ENCODE measurements at places on chromosomes 16 and 17. TPM values are rescaled to one million over a fixed set of nuclear protein-coding genes. Genes with fewer than 3 reads are reported as not detected.

Gene CAVIN1
- total RNA-seq, result 958 TPM

Gene CMTM1
- total RNA-seq, result 4.1 TPM

- no peak for DNase-seq
Measured at GRCh38 chr17:79054200-79054960, 20.2 kb upstream of the ENGASE start.

DNA sequence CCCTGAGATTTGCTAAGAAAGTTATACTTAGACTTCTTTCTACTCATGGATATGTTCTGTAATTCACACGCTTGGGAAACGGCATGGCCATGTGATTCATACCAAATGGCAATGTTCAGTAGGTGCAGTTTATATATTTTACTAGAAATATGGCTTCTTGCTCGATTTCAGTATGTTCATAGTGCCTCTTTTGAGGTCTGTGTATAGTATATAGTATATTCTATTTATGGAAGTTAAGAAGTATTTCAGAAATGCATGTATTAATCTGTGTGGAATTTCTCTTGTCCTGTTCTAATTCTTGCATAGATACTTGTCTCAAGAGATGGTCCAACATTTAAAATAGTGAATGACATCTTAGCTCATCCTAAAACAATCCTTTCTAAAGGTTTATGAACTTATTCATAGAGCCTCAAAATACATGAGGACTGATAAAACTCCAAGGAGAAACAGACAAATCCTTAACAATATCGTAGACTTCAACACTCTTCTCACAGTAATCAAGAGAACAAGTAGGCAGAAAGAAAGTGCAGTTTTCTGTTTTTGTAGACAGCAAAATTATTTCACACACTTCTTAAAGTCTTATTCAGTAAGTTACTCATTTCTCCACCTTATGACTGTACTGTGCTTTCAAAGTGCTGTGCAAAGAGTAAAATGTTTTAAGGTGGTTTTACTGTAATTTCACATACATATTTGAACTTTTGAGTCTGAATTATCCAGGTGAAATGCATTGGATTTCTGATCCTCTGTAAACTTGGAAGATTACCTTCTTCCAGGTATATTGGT lies 11.1 kb downstream of the BPTF start:
- no peak for DNase-seq
